Effector memory CD4-positive, alpha-beta T cell (primary cell): ENCODE measurements at places on chromosomes 4 and X.

GRCh38 chr4:682490-683172 lies 6.3 kb downstream of the SLC49A3 start:
- no peak for DNase-seq

DNA sequence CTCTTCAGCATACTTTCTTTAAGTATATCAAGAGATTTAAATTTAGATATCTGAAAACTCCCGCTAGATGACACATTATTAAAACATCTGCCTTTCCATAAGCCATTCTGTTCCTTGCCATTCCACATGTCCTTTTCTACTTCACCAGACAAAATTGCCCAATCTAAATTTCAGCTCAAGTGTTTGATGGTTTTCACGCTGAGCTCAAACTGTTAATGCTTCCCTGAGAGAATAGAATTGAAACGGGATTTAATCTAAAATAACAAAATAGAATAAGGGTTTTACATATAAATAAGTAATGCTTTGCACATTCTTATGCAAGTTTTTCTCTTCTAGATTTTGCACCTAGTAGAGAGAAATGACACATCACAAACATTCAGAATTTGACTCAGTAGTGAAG lies 764.5 kb upstream of the TENM3 start:
- DNase-seq: no peak

GRCh38 chrX:37820646-37821045 lies 26.7 kb downstream of the DYNLT3 start:
- no peak for DNase-seq

DNA sequence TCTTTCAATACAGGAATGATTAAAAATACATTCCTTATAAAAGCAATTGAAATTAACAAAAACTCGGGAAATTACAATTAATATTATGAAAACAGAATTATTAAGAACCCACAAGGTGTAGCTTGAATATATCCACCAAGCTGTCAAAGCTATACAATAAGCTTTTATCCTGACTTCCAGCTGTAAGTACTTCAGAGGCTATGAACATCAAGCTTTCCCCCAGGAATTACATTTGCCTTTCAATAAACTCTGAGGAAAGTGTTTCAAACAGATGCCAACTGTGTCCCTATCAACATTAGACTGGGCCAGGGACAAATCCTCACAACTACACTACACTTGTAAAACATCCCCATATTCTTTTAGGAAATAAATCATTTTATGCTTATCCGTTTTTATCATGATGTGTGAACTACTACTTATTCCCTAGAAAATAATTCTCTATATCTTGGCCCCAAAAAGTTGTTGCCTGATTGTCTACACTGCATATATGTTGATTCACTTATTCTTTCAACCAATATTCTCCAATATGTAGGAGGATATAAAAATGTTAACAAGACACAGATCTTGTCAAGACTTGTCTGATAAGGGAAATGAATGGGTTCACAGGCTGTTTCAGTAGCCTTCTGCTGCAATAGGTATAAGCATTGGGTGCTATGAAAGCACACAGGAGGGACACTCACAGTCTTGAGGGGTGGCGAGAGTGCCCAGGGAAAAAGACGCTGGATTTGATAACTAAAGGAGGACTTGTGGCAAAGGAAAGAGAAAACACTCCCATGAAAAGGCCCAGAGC lies 494.1 kb downstream of the CENPC start:
- no peak for DNase-seq

DNA sequence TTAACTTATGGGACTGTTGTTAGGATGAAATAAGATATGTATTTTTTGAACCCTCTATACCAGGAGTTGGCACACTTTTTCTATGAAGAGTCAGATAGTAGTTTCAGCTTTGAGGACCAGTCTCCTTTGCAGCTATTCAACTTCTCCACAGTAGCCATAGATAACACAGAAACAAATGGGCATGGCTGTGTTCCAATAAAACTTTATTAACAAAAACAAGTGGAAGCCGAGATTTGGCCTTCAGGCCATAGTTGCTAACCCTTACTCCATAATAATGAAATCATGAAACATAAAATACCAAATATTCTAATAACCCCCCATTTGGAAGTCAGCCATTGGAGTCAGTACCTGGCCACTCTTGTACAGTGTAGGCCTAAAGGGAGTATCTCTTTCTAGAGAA lies 30.6 kb downstream of the ARX start:
- no peak for DNase-seq

- peak; percentile 68 for DNase-seq
Measured at GRCh38 chr4:99816545-99817308, at the start of gene DAPP1. TSS of gene DAPP1 (plus strand) at chr4:99816827. CDS start at chr4:99816914, 87 bp downstream.

DNA sequence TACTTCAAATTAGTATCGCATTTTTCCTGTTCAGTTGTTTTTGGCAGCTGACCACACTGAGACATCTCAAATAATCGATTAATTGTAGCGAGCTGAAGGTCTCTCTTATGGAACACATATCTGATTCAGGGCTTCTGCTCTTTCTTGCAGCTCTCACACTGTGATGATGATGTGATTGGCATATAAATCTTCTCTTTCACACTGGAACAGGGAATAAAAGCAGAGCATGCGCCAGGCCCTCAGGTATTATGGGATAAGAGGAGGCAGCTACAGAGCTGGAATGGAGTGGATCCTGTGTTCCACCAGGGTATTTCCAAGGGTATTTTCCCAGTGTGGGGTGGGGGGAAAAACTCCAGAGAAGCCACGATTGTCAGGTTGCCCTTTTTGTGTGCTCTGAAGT lies 265.4 kb upstream of the CASK start:
- no peak for DNase-seq

DNA sequence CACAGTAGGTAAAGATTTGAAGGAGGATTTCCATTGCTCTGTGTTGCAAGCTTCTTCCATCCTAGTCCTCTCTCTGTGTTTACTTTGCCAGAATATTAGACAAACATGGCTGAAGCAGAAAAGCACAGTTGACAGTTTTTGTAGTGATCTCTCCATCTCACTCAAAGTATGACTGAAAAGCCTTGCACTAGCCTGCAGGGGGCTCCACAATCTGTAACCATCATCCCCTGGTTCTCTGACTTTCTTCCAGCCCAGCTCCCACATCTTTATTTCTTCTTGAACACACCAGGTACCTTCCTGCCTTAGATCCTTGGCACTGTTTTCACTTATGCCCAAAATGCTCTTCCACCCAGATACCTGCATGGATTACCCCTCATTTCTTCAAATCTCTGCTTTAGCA lies 34.1 kb upstream of the HHIP start:
- DNase-seq: no peak

DNA sequence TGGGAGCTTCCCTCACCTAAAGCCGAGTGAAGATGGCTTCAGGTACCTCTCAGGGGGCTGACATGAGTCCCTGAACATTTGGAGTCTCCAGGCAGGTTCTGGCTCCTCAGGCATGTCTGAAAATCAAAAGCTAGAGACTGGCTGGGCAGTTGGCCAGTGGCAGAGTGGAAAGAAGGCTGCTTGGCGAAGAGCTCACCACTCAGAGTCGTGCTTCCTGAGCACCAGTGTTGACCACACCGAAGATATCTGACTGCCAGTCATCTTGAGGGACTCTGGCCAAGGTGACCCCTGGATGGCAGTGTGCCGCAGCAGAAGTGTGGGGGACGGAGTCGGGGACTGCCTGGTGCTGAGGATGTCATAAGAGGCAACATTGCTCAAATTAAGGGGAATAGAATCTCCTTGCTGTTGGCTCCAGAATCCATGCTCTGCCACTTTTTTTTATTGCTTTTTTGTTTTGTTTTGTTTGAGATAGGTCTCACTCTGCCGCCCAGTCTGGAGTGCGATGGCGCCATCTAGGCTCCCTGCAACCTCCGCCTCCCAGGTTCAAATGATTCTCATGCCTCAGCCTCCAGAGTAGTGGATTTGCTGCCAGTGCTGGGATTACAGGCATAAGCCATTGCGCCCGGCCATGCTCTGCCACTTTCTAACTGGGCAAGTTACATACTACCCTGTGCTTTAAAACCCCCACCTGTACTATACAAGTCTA lies 172.5 kb upstream of the GATB start:
- DNase-seq: no peak

- peak; percentile 43 for DNase-seq
Measured at GRCh38 chr4:173371292-173372192, 788 bp downstream of the SAP30 start.

DNA sequence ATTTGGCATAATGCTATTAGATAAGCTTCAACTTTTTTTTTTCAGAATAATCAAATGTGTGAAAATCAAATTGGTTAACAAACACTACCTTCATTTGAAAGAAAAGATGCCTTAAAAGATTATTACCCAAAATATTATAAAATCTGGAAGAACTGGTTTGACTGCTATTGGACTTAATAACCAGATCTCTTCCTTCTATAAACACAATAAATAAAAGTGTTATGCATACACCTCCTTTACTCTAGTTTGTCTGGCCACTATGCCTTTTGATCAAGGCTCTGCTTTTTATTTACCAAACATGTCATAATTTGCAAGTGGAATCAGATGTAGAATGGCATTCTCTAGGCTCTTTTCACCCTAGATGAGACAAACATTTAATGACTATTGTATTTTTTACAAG lies 897.3 kb upstream of the EPHA5 start:
- DNase-seq: no peak

DNA sequence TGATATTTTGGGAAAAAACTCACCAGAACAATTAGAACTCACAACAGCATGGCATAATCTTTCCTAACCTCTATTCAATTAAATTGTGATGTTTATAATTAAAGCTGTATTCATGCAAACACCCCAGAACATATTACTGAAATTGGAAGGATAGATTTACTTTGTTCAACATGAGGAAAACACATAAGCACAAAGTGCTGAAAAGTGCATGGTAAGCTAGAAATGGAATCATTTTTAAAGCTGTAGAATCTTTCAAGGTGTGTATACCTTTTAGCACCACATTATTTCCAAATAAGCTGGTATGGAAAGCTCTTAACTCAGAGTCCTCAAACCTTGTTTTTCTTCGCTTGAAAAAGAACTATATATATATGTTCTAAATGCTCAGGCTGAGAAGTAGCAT lies 90.8 kb upstream of the NAP1L5 start:
- no peak for DNase-seq

DNA sequence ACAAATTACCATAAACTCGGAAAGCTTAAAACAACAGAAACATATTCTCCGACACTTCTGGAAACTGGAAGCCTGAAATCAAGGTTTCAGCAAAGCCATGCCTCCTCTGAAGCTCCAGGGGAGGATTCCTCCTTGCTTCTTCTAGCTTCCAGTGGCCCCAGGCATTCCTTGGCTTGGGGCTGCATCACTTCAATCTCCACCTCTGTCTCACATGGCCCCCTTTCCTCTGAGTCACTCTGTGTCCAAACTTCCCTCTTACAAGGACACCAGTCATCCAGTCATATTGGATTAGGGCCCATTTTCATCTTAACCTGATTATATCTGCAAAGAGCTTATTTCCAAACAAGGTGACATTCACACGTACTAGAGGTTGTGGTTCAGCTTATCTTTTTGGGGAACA lies 17.3 kb downstream of the PARM1 start:
- DNase-seq: no peak

DNA sequence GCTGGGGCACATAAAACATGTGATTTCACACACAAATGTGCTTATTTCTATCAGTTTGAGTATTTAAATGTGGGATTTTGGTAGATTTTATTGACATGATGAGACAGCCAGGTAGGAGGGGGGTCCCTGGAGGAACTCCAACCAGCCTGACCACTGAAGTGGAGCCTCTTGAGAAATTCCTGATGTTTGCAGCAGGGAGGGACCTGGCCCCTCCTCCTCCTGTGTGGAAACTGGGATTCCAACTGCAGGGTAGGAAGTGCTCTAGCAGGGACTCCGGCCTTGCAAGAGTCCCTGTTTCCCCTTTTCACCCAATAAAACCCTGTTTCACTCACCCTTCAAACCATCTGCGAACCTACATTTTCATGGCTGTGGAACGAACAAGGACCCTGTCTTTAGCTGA lies 2224.0 kb upstream of the AGA start:
- no peak for DNase-seq

DNA sequence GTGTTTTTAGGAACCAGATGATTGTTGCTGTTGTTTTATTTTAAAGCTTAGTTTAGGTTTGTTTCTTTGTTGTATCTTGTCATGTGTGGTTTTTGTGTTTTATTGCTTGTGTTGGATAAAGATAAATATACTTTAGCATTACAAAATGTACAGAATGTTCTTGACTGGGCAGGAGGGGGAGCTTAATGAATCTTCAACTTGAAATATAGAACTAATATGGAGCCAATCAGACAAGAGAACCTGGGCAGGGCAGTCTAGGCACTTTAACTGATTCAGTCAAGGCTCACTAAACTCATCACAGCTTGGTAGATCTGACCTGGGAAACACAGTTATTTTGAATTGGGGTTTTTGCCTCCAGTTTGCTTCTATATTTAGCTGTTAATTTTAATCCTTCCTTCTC lies 304.2 kb downstream of the ARHGAP24 start:
- no peak for DNase-seq

GRCh38 chr4:56276547-56276946 lies 110.7 kb downstream of the AASDH start:
- no peak for DNase-seq

GRCh38 chr4:160251522-160252170 lies 1148.8 kb downstream of the RAPGEF2 start:
- no peak for DNase-seq

GRCh38 chrX:77892887-77893286 lies 2.3 kb downstream of the MAGT1 start:
- no peak for DNase-seq

DNA sequence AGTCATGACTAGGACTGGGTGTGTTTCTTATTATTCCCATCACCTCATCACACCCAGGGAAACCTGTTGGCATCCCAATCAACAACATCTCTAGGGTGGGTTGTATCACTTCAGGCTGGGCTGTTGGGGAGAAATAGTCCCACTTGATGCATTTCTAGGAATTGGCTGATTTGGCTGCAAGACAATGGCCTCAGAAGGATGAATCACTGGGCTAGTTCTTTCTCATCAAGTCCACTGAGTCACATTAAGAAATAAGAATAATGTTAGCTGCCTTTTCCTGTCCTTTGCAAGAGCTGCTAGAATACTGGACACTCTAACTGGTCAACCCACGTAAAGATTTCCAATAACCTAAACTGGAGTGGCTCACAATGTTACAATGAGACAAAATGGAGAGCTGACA lies 104.2 kb downstream of the CHRDL1 start:
- no peak for DNase-seq

DNA sequence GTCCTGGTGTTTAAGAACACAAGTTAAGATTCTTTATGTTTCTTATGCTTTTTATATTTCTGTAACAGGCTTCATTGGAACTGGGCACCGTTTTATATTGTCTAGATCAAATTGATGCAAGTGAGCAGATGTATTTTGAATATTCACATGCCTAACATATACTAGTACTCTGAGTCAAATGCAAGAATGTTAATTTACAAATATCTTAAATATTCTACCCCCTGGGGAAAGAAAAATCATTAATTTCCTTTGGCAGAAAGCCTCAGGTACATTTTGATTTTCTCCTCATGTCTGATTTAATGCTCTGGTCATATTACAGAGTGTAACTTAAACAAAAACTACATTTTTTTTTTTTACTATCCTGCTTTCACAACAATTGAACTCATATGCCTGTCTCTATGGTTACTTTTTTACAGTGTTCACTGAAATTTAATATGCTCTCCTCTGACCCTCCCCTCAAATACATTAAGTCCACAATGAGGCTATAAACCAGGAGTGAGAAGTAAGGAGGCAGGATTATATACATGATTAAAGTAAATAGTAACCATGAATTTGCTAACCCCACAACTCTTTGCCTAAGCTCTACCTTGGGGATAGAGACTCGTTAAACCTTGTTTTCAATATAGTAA lies 2.4 kb upstream of the NSUN7 start:
- no peak for DNase-seq

- DNase-seq: no peak
Measured at GRCh38 chr4:1327526-1328266, 19.3 kb upstream of the UVSSA start.
